ENCODE measurements at places on chromosomes 3 and 15.
A peak's percentile ranks its signal among the peaks of the same experiment; 100 is the strongest.

DNA sequence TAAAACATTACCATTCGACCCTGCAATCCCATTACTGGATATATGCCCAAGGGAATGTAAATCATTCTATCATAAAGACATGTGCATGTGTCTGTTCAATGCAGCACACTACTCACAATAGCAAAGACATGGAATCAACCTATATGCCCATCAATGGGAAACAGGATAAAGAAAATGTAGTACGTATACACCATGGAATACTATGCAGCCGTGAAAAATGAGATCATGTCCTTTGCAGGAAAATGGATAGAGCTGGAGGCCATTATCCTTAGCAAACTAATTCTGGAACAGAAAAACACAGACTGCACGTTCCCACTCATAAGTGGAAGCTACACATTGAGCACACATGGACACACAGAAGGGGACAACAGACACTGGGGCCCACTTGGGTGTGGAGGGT, 20.4 kb upstream of the PYDC2 start:
- no peak for DNase-seq

DNA sequence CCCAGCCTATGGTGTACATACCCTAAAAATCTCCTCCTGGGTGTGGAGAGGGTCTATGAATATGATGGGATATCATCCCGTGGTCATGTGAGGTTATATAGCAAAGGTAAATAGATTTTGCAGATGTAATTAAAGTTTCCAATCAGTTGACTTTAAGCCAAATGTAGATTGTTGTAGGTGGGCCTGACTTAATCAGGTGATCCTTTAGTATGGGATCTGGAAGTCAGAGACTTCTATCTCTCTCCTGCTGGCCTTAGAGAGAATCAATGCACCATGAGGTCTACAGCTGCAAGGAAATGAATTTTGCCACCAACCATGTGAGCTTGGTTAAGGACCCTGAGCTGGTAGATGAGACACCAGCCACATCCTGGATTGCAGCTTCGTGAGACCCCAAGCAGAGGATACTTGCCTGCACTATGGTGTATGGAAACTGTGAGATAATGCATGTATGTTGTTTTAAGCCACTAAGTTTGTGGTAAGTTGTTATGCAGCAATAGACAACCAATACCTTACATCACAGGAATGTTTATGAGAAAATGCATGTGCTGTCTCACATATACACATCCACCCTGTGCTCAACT, 137.1 kb upstream of the SLC6A11 start:
- no peak for DNase-seq

DNA sequence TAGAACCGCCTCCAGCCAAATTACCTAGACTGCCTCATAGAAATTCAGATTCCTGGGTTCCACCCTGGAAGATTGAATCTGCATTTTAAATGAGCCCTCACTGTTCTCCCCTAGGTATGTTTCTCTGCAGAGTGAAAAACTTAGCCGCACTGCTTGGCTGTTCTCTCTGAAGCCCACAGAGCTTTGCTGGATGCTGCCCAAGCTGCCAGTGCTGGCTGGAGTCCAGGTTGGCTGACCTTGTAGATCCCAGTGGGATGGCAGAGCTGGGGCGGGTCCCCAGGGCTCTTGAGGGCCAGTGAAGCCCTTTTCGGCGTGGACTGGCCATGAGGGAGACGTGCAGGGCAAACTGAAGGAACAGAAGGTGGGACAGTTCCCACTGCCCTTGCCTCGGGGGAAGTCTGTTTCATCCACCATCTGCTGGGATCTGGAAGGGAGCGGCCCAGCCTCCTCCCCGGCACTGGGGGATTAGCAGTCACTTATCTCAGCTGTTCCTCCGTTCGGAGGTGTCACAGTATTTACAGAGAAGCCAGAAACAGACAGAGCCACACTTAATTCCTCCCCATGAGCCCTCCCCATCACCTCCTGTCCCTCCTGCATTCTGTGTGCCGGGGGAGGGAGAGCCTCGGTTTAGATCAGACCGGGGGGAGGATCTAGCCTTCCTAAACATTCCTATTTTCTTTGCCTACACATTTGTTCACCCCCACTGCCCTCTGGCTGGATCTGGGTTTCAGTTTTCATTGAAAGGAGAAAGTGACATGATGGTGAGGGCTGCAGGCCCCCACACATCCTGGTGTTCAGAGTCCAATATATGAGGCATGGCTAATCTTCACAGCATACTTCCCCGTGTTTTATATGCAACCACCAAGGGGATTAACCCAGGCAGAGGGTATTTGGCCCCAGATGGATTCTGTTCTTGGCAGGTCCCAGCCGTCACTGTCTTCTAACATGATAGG, 4.1 kb upstream of the ACTC1 start:
- peak; percentile 61 for DNase-seq

GRCh38 chr3:187125319-187126031, 13.8 kb downstream of the RPL39L start:
- DNase-seq = no peak

DNA sequence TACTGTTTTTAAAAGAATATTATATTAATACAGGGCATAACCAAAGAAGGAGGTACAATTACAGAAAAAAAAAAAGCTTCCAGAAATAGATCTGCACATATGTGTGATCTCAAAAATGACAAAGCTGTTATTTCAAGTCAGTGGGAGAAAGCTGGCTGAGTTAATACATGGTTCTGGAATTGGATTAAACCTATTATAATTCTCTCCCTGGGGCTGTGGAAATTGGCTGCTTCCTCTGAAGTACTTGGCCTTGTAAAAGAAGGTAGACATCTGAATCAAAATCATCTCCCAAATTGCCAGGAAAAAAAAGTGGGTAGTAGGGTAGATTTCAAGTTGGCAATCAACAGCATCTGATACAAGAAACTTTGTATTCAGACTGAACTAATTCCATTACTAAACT, 723.9 kb upstream of the ALCAM start:
- no peak for DNase-seq

- peak; percentile 76 for DNase-seq
Measured at GRCh38 chr3:147538034-147538433, 128.9 kb downstream of the ZIC1 start.

DNA sequence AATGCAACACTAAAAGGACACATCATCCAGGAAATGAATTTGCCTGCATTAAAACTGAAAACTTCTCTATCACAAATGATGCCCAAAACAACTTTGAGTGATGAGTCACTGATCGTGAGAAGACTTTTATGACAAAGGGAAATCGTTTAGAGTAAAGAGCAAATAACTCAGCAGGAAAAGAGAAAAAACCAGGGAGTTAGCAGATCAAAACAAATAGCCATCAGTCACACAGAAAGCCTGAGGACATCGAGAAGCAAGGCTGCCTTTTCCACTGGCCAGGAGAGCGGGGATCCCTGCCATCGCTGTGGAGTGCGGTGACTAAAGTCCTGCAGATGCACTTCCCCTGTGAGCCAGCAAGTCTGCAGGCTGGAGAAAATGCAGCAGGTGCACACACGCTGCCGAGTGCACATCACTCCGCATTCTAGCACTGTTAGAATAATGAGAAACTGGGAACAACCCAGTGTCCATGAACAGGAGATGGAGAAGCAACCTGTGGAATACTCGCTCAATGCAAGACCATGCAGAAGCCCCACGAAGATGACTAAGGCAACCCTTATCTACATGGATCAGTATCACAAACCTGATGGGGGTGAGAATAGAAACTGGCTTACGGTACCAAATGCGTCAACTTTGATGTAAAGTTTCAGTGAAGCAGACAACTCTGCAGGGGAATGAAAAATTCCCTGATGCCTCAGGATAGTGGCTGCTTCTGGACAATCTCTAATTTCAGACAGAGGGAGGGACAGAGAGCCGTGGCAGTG, 86.4 kb downstream of the NSMCE3 start:
- DNase-seq = no peak

GRCh38 chr3:128321418-128321817, 145.3 kb downstream of the DNAJB8 start:
- no peak for DNase-seq

DNA sequence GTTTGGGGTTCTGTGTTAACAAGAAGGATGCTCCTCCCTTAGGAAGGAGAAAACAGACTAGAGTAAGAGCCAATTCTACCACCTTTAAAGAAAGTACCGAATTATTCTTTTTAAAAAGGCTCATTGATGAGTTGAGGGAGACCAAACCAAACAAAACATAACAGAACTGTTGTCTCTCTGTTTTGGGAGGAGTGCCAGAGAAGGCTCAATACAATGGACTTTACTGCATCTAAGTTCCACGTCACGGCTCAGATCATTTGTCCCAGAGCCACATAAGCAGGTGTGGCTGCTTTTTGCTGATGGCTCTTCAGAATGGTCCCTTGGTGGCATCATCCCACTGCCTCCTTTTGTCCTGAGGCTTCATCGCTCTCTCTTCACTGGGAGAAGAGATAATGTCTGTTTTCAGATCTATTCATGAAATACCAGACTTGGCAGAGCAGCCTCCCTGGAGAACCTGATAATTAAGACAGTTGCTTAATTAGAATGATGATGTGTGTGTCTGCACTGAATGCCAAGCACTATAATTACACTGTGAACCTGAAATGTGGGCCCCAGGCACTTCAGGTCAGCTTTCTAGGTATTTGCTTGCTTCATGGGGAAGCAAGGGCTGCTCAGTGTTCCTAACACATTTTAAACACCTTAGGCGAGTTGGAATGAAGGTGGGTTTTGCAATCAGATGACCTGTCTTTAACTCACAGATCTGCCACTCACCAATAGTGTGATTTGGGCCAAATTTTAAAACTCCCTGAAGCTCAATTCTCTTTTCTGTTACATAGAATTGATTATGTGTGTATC, 335.2 kb upstream of the MCTP2 start:
- no peak for DNase-seq

- DNase-seq = no peak
Measured at GRCh38 chr15:88190232-88190631, 66.3 kb downstream of the NTRK3 start.

- no peak for DNase-seq
Measured at GRCh38 chr15:39594446-39595337, 13.8 kb downstream of the THBS1 start.

DNA sequence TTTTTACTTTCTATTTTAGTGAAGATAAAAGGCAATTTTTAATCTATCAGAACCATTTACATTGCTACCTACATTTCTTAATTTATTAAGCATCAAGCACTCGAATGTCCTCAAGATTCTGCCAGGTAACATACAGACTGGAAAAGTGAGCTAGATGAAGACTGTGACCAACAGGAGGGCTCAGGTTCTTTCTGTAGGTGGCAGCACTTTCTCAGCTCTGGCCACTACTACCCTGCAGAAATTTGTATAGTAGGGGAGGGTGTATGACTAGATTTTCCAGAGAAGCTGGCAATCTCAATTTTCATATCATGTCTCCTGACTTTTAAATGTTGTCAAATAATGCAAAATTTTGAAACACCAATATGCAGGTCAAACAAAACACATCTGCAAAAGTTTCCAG, 165.0 kb upstream of the SUCLG2 start:
- DNase-seq = peak; percentile 0

GRCh38 chr3:168647582-168647981, 551.9 kb upstream of the GOLIM4 start:
- no peak for DNase-seq

GRCh38 chr3:193805448-193805847, 212.4 kb downstream of the OPA1 start:
- DNase-seq = no peak

DNA sequence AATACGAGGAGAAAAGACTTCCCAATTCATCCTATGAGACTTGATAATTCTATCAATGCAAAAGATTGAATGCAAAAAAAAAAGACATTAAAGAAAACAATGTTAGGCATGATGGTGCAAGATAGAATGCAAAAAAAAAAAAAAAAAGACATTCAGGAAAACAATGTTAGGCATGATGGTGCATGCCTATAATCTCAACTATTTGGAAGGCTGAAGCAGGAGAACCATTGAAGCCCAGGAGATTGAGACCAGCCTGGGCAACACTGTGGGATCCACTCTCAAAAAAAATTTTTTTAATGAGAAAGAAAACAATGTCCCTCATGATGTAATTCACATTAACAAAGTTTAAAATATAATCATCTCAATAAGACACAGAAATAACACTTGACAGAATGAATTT, 75.9 kb downstream of the MYO9A start:
- no peak for DNase-seq

GRCh38 chr15:62324382-62324781, 159.3 kb upstream of the C2CD4B start:
- no peak for DNase-seq

GRCh38 chr3:135994708-135995337, 29.3 kb downstream of the PPP2R3A start:
- no peak for DNase-seq

- DNase-seq = no peak
Measured at GRCh38 chr15:25712192-25712960, 150.8 kb downstream of the ATP10A start.

GRCh38 chr3:125051715-125052581, 3.8 kb downstream of the HEG1 start:
- peak; percentile 5 for DNase-seq

GRCh38 chr3:42612928-42613327, 12.4 kb downstream of the NKTR start:
- DNase-seq = no peak

- DNase-seq = no peak
Measured at GRCh38 chr15:54131410-54131809, 153.2 kb downstream of the UNC13C start.

DNA sequence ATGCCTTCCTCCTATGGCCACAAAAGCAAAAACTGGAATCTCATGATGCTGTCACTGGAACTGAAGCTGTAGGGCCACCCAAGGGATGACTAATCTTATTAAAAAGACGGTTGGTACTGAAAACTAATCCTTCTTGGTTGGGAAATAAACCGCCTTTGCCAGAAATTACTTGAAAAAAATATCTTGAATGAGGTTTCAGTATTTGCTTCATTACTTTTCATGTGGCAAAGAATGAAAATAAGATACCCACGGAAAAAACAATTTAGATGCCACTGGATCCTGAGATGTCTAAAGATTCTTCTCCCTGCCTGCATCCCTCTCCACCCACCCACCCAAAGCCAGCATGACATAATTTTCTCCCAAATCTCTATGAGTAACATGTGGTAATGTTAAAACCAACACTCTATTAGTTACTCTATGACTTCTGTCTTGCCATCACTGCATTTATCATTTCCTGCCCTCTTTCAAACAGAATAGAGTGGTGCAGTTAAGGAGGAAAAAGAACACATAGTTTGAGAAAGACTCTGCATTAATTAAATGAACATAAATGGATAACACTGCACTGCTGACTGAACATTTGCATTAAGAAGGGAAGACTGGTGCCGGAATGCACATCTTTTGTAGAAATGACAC, 111.8 kb upstream of the DPH6 start:
- no peak for DNase-seq

DNA sequence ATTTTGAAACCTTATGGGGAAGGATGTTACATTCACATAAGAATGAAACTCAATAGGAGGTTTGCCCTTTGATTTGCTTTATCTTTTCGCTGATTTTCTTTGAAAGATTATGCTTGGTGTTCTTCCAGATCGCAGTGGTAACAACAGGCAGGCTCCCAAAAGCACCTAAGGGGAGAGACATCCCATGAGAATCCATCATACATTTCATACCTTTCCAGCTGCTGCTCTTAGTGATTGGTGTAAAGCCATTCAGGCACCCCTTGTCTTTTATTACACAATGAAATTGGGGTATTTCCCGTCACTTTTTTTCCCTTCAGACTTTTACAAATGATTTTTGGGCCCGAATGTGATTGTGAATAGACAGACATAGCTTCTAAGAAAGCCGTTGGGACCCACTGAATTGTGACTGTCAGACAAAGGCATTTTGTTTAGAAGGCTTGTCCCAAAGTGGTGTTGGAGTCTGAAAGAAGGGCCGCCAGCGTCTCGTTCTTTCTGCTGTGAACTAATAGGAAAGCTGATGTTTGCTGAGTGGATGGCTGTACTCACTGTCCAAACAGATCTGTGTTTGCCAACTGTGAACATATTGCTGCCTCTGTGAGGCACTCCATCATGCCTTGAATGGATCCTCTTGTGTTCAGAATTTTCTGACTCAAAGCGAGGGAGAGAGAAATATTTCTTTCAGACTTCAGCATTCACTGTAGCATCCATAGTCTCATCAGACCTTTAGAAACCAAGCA, 164.3 kb downstream of the FNDC3B start:
- no peak for DNase-seq

Data from OCI-M1 (cell line).